ENCODE measurements at places on chromosomes 3 and 15.

DNA sequence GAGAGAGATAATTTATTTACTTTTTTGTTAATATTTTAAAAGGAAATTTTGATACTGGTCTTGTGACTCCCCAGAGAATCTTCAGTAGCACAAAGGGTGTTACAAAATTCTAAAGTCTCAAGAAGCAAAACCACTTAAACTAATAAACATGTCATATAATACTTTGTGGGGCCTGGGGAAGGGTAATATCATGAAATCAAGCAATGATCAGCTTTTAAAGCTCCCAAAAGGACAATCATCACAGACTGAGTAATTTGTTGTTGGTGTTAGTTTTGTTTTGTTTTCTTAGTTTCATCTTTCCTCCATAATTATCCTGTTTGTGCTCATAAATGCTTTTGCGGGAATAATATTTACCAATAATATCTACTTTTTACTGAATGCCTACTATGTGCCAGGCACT, 55.0 kb downstream of the TMEM212 start:
- no peak for DNase-seq

DNA sequence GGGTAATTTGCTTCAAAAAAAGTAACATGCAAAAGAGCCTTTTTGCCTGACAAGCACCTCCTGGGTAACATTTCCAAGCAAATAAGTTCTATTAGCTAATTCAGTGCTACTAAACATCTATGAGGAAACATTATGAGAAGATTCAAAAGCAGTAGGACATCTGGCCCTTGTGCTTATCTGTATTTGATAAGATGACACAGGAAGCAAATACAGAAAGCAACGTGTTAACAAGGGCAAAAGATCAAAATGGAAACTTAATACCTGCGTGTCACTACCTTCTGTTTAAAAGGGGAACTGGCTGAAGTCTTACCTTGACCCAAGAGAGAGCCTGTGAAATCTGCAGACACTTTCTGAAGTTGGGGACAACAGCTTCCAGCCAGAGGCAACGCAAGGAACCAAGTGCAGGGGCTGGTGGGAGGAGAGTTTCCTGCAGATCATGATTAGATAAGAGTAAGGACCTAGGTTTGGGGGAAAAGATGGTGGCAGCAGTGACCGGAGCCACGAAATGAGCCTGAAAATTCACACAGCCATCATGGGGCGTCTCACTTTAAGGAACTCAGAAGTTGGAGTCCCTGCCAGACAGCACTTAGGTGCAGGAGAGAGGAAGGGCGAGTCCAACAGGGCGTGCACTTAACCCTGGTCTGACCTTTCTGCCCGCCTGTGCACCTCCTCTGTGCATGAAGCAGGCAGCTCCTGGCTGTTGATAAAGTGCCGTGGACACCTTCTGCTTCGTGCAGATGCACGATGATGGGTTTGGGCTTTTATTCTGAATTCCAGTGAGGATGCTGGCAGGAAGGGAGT, 153.6 kb upstream of the BHLHE40 start:
- no peak for DNase-seq

DNA sequence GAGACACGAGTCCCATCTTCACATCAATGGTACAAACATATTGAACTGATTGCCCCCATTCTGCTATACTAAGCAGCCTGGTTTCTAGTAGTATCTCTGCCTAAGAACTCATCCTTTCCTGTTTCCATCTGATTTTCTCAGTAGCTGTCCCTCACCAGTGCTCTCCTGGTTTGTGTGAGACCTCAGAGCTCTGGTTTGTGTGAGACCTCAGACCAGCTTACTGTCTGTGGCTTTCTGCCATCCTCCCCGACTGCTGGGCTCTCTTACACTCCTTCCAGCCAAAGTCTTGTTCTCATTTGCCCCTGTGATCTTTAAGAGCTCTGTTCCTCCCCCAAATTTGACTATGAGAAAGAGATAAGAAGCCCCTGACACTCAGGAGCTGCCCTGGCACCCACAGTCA, 41.1 kb upstream of the NEDD4 start:
- no peak for DNase-seq

- DNase-seq, result no peak
These were observed 67.3 kb downstream of the DNAJB8 start for GRCh38 chr3:128399221-128399915.

GRCh38 chr15:56739964-56740640, 6.8 kb upstream of the ZNF280D start:
- no peak for DNase-seq

GRCh38 chr3:16663854-16664712, 58.9 kb upstream of the DAZL start:
- DNase-seq, result no peak

DNA sequence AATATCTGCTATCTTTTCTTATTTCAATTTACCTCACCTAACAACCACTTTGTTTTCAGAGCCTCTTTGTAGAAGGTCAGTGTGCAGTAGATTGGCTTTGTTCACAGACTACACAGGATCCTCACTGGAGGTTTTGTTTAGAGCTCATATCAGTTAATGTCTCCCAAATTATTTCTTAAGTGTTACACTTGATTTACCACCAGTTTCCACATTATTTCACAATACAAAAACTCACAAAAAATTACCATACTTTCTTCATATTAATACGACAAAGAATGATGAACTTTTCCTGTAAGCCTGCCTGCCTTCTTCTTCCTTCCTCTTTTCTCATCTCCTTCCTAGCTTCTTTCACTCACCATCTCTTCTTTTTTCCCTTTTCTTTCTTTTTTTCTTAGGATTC, 133.3 kb downstream of the ALCAM start:
- DNase-seq, result no peak

Measured in T-helper 2 cell (primary cell).